ENCODE measurements at places on chromosomes 7 and 10.
A peak's percentile ranks its signal among the peaks of the same experiment; 100 is the strongest.

- no peak for DNase-seq
Observed at GRCh38 chr7:98807068-98808048, 62.5 kb downstream of the TMEM130 start.

- DNase-seq: no peak
Observed at GRCh38 chr7:22121702-22122474, 176.2 kb upstream of the CDCA7L start.

GRCh38 chr7:36636126-36636525 lies 88.2 kb downstream of the AOAH start:
- DNase-seq: no peak

- no peak for DNase-seq
Observed at GRCh38 chr7:99221866-99222265, 14.0 kb upstream of the KPNA7 start.

DNA sequence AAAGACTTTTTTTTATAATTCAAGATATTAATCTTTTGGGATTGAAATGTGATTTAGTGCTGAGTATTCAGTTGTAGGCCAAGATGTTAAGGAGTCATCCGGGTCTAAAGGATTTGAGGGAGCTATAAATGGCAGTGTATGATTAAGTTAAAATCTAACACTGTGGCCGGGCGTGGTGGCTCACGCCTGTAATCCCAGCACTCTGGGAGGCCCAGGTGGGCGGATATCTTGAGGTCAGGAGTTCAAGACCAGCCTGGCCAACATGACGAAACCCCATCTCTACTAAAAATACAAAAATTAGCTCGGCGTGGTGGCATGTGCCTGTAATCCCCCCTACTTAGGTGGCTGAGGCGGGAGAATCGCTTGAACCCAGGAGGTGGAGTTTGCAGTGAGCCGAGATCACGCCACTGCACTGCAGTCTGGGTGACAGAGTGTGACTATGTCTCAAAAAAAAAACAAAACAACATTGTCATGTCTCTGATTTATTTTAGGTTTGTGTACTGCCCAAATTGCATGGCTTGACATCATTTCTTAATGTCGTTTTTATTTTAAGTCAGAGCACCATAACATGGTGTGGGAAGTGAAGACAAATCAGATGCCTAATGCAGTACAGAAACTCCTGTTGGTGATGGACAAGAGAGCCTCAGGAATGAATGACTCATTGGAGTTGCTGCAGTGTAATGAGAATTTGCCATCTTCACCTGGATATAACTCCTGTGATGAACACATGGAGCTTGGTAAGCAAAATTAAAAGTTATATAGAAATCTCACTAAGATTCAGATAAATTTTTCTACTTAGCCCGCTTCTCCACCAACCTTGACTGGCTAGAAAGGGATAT lies 10.7 kb downstream of the HBP1 start:
- DNase-seq: no peak

- DNase-seq: no peak
Observed at GRCh38 chr7:98674461-98674860, 57.4 kb downstream of the NPTX2 start.

DNA sequence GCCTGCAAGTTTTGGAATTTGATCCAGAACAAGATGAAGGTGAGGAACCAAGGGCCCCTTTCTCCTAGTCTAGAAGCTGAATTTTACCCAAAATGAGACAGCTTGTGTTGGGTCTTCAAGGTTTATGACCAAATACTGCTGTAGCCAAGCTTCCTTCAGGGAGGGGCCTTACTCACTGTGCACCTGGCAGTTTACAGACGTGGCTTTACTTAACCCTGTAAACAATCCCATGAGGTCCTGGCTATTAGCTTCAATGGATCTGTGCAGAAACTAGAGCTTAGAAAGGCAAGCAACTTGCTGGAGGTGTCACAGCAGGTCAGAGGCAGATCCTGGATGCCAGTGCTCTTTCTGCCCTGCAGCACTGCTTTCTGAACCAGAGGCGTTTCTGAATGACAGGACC lies 46.7 kb downstream of the PDLIM1 start:
- DNase-seq: no peak

DNA sequence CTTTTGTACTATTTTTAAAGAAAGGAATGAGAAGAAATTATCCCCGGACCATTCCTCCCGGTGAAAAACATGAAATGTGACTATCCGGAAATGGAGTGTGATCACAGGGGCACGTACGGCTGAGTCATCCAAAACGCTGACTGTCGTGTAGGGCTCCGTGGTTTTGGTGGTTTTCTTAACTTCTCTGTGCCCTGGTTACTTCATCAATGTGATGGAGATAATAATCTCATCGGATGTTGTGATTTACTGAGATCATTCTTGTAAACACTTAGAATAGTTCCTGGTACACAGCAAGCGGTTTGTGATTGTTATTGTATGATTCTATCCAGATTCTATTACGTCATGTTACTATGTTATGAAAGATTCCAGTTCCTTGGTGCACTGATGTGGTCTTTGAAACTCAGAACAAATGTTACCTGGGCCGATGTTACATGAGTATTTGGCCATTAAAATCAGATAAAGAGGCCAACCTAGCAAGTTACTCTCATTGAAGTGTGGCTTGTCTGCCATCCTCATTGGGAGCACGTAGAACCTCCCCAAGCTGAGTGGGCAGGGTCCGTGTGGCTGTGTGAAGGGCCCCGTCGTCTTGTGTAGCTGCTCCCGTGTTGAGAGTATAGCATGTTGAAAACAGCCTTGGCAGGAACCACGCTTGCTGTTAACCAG lies 99.5 kb downstream of the CAMK1D start:
- no peak for DNase-seq

GRCh38 chr7:11221984-11222383 lies 248.3 kb downstream of the PHF14 start:
- DNase-seq: no peak

DNA sequence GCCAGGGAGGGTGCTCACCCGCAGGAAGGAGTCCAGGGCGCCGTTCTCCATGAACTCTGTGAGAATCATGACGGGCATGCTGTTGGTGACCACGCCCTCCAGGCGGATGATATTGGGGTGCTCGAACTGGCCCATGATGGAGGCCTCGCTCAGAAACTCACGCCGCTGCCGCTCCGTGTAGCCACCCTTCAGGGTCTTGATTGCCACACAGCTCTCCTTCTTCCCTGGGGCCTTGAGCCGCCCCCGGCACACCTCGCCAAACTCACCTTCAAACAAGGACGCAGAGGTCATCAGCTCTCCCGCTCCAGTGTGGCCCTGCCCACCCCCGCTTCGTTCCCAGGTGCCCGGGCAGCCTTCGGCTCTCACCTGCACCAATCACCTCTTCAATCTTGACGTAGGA lies 14.6 kb downstream of the EPHB4 start:
- no peak for DNase-seq

- no peak for DNase-seq
Observed at GRCh38 chr7:157930926-157931466, 594.2 kb downstream of the DNAJB6 start.

DNA sequence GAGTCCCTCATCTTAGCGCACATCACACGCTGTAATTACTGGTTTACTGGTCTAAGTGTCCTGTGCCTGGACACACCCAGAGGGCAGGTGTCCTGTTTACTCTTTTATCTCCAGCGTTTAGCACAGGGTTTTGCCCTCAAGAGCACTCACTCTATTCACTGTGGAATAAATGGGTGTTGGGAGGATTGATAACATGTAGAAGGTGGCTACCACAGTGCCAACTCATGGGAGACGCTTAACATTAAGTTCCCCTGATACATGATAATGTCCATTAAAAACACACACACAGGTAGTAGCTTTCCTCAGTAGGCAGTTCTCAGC lies 96.1 kb upstream of the EFCAB10 start:
- peak; percentile 20 for DNase-seq

- DNase-seq: no peak
Observed at GRCh38 chr10:133476641-133476990, 22.9 kb downstream of the SCART1 start.

DNA sequence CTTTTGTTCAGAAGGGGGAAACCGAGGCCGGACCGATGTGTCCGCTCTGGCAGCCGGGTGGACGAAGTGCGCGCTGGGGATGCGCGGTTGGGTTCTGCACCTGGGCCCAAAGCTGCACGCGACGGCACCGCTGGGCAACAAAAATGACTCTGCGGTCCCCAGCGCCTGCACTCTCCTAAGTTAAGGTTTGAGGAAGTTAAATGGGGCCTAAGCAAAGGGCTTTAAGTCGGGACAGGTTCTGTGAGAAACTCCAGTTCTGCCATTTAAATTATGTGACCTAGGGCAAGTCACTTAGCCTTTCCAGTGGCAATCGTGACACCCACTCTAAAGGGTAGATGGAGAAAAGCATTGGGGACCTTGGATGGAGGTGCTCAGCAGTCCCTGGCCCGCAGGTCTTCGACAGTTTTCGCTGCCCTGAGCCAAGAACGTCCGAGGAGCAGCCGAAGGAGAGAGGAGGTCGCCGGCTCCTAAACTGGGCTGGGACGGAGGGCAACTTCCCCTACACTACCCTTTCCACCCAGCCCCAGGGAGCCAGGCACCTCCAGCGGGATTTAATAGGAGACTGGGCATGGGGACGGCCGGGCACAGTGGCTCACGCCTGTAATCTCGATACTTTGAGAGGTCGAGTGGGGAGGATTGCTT lies 534 bp upstream of the ACBD5 start:
- DNase-seq: no peak

- no peak for DNase-seq
Observed at GRCh38 chr7:2559283-2559950, 638 bp downstream of the IQCE start.

- no peak for DNase-seq
Observed at GRCh38 chr10:62057359-62057758, 155.9 kb downstream of the ARID5B start.

- no peak for DNase-seq
Observed at GRCh38 chr10:72682638-72683037, 9.3 kb upstream of the MCU start.

- no peak for DNase-seq
Observed at GRCh38 chr7:69439636-69440325, 158.5 kb upstream of the AUTS2 start.

All from NCI-H748 treated with DMSO at 0.1 percent for 48 hours (cell line).